ENCODE measurements at places on chromosomes 4 and X. TPM values are rescaled to one million over a fixed set of nuclear protein-coding genes. Genes with fewer than 3 reads are reported as not detected.

The MAP3K15 gene
- total RNA-seq = 2.9 TPM

The TMEM129 gene
- 21.3 TPM for total RNA-seq

The PAGE2 gene
- not detected for total RNA-seq

GRCh38 chr4:930827-931193, 1.3 kb downstream of the GAK start:
- peak overlapping the region; percentile 99 for H3K4me3 ChIP-seq
- peak; percentile 22 for DNase-seq
- H3K27ac ChIP-seq = no peak overlapping the region
- peaks cover 6% of the 10 kb centered on the region for H3K36me3 ChIP-seq
- peaks cover 18% of the 10 kb centered on the region for H3K27me3 ChIP-seq
- H3K4me1 ChIP-seq = peaks cover 7% of the 10 kb centered on the region

- no peaks in the 10 kb centered on the region for H3K36me3 ChIP-seq
- peak; percentile 73 for DNase-seq
- H3K4me1 ChIP-seq = no peaks in the 10 kb centered on the region
- no peaks in the 10 kb centered on the region for H3K27me3 ChIP-seq
Observed at GRCh38 chr4:109294006-109294405, 8.5 kb downstream of the COL25A1 start.

DNA sequence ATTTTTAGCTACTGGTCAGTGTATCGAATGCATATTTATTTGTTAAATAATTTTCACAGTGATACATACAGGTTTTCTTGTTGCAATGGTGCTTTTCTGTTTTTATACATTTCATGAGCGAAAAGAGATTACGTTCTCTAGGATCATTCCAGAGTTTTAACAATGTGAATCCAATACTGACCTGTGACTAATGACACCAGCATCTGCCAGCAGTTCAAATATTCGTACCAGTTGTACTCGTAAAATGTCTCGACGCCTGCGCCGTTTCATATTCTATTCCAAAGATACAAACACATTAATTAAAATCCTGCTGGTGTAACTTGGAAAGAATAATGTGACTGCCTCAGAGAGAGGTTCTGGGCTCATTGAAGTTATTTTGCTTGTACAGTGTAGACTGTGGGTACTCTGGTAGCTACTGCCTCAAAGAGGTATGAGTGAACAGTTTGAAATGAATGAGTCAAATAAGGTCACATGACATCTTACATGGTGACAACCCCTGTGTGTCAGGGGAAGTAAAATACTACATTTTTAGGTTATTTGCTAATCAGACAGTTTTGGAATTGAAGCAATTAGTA, 80.7 kb downstream of the ZAR1 start:
- H3K4me3 ChIP-seq = no peak overlapping the region
- no peak overlapping the region for H3K27ac ChIP-seq
- no peaks in the 10 kb centered on the region for H3K27me3 ChIP-seq
- DNase-seq = no peak
